CD4-positive, alpha-beta T cell treated with Interferon alpha-2 for 1 hour (primary cell): ENCODE measurements at places on chromosomes 3 and 15.

DNA sequence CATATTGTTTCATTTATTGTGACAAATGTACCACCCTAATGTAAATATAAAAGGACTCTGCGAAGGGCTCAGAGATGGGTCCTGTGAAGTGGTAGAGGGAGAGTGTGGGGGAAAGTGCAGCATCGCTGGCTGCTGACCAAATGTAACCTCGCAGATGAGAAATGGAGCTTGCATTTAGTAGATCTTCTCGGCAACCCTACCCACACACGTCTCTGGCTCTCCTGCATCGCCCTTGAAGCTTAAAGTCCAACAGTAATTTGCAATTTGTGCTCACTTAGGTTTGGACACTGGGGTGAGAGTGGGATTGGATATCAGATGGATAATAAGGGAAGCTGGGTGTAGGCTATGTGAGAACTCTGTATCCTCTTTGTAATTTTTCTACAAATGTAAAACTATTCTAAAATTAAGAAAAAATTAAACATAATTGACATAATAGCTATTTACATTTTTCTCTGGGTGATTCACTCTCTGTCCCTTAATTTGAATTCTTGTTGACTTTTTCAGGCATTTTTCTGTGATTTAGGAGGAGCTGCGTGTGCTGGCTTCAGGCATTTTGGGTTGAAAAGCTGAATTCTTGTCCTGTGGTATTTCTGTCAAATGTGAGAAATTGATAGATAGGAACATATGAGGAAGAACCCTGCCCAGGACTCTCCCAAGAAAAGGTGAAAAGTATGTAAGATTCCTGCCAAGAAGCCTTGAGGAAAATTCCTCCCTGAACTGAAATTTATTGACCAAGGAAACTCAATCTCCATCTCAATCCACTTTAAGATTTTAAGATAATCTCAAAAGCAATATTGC lies 524.7 kb upstream of the MCTP2 start:
- DNase-seq = no peak

GRCh38 chr3:153963012-153963411 lies 158.2 kb upstream of the ARHGEF26 start:
- no peak for DNase-seq

DNA sequence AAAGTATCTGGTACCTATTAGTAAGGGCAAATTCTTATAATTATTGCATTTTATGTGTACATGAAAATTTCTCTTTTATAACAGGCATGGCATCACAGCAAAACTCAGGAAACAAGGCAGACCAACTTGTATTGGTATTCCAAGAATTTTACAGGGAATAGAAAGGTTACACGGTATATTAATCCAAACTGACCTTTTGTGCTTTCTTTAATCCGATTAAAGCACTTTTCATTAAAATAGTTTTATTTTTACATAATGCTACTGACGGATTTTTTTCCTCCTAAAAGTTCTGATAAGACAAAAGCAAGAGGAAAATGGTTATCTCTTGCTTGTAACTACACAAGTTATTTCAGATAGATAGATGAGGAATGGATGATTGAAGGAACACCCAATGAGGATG lies 137.0 kb upstream of the SLCO3A1 start:
- DNase-seq = no peak

- no peak for DNase-seq
Measured at GRCh38 chr3:50166620-50167019, 11.5 kb downstream of the SEMA3F start.

DNA sequence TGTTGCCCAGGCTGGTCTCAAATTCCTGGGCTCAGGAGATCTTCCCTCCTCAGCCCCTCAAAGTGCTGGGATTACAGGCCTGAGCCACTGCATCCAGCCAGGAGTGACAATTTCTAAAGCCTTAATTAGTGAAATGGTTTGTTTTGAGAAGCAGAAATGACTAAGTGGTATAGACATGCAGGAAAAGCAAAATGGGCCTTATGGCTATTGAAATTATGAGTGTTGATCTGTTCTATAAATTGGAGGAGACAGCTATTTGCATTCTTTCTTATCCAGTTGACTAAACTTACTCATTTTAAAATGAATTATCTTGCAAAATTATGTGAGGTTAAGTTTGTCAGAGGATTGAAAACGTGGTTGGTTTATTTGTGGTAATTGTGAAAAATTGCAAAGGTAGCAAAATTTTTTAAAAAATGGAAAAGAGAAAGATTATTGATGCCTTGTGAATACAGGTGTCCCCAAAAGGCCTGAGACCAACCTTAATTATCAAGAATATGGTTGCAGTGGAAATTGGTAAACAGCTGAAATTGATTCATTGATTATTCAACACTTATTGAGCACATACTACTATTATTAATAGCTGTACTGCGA lies 7.9 kb downstream of the RAP2B start:
- no peak for DNase-seq

- peak; percentile 66 for DNase-seq
Measured at GRCh38 chr3:183513046-183513706, 42.3 kb downstream of the KLHL6 start.

GRCh38 chr15:51932161-51932560 lies 39.4 kb downstream of the LEO1 start:
- DNase-seq = no peak

DNA sequence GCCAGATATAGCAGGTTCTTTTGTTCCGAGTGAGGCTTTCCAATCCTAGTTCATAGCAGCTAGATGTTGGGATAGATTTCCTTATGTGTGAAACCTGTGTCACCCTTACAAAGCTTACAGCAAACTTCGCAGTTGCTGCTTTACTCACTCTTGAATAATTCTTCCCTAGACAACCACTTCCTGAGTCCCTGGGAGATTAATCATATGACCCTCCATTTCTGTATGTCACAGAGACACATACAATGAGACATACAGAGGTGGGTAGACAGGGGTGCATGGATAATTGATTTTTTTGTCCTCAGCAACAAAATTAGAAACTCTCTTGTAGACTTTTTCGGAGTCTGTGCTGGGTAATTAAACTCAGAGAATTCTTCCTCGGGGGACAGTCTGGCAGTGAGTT lies 163.2 kb downstream of the NSUN3 start:
- no peak for DNase-seq

DNA sequence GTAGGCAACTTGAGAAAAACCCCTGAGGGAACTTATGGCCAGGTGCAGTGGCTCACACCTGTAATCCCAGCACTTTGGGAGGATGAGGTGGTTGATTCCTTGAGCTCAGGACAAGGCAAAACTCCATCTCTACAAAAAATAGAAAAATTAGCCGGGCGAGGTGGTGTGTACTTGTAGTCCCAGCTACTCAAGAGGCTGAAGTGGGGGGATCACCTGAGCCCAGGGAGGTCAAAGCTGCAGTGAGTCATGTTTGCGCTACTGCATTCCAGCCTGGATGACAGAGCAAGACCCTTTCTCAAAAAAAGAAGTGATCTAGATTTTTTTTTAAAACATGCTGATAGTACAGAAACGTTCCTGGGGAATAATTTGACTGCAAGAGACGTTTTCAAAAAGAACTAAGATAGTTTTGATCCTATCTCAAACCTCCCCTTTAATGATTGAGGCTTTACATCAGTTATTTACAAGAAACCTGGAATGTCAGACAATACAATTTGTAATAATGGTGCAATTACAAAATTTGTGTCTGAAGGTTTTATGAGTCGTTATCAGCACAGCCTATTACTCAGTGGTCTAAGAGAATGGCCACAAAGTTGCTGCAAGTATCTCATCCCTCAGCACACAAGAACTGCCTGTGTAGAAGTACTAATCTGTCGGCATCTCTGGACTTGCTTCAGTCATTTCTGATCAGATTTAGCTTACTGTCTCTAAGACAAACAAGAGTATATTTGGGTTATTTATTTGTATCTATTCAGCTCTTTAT lies 32.2 kb upstream of the KLHL25 start:
- no peak for DNase-seq

GRCh38 chr3:123778991-123779622 lies 105.0 kb downstream of the MYLK start:
- DNase-seq = no peak

- DNase-seq = no peak
Measured at GRCh38 chr3:64730681-64731080, 42.9 kb upstream of the ADAMTS9 start.

- no peak for DNase-seq
Measured at GRCh38 chr15:68363353-68363752, 68.6 kb downstream of the ITGA11 start.

DNA sequence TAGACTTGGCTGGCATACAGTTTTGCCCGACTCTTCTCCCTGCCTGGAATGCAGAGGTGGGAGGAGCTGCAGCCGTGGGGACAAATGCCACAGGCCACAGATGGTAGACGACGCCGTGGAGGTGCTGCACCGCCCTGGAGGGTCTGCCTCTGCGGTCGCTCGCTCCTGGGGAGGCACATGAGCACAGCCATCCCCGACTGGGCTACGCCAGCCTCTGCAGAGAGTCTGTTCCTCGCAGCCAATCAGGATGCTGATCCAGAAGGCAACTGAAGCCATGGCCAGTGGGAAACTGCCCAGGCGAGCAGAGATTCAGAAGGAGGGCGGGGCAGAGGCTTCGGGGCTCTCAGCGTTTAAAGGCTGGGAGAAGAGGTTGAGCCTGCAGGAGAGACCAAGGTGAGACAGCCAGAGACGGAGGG lies 11.9 kb upstream of the LRRC15 start:
- DNase-seq = no peak

DNA sequence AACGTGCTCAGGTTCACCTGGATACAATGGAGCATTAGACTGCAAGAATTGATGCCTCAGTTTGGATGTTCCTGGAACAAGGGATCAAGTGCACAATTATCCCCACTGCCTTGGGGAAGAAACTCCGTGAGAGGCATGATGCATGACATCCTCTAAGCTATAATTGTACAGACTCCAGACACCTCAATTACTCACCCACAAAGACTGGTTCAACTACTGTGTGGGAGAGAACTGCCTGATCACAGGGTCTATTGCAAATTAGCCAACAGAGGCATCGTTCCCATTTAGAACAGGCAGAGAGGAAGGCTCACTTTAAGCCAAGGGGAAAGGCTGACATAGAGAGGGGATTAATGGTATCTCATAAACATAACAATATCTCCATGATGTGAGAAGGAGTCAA lies 43.5 kb downstream of the ARRDC4 start:
- no peak for DNase-seq

DNA sequence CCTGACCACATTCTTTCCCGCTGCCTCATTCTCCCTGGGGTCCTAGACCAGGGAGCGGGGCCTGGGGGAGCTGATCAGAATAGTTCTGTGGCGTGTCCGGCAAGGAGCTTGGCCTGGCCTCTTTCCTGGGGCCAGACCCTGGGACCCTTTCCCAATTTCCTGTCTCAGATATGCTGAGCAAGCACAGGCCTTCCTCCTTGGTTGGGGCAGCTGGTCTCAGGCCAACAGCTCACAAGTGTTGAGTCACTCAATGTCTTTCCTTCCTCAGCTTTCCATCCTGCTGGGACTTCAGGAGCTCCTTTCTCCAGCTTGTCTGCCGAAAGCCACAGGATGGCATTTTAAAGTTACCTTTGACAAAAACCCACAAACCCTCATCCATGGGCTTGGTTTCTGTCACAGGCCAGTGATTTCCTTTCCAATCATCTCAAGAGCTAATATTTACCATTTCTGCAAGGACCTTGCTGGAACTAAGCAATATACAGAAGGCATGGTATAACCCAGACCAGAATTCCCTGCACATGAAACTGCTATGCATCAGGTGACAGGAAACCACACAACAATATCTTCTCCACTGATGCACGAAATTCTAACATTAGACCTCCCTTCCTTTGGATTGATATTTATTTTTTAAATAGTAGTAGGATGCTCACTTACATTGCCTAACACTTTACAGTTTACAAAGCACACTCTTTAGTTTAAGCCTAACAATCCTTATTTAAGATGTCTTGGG lies 19.5 kb upstream of the TIMP4 start:
- DNase-seq = no peak

DNA sequence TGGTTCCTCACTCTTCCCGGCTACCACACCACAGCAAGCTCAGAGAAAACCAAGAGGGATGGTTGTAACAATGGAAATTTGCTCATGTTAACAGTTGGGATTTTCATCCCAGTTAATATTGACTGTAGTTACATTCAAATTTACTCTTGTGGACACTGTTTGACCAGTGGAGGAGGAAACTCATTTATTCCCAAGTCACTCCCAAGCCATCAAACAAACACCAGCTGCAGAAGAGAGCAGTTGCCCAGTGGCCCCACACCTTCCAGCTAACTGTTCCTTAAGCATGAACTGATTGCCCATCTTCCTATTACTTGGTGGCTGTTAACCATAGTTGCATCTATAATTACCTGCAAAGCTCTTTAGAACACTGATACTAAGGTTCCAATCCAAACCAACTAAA lies 24.1 kb upstream of the MECOM start:
- no peak for DNase-seq

DNA sequence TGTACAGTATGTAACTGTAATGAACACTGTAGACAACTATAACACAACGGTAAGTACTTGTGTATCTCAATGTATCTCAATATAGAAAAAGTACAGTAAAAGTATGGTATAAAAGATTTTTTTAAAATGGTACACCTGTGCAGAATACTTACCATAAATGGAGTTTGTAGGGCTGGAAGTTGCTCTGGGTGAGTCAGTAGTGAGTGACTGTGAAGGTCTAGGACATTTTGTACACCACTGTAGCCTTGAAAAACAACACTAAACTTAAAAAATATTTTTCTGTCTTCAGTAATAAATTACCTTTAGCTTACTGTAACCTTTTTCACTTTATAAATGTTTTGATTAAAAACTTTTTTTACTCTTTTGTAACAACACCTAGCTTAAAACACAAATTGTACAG lies 142.9 kb downstream of the ATG7 start:
- no peak for DNase-seq
